ENCODE measurements at places on chromosomes 13 and 19.
A peak's percentile ranks its signal among the peaks of the same experiment; 100 is the strongest.

DNA sequence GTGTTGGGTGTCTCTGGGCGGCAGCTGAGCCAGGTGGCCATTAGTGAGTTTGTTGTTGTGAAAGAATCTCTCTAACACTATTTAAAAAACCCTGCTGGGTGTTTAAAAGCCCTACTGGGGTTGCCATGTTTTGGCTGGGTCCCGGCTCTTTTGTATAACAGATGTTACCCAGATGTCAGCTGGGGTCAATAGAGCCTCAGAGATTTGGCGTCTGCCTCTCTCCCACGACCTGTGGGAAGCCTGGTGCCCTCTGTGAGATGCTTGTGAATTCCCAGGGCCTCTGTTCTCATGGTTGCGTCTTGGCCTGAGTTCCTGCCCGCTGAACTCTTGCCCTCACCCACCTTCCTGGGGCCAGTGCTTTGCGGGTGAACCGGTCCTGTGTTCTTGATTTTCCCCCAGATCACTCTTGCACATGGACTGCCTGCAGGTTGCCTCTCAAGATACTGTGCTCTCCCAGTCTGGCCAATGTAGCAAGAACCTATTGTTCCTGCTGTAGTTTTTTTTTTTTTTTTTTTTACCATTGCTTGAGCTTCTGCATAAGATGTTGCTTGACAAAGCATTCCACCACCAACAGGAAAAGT lies 9.5 kb downstream of the NFILZ start:
- no peak for DNase-seq

- no peak for DNase-seq
Measured at GRCh38 chr19:15253061-15253460, 20.8 kb upstream of the EPHX3 start.

DNA sequence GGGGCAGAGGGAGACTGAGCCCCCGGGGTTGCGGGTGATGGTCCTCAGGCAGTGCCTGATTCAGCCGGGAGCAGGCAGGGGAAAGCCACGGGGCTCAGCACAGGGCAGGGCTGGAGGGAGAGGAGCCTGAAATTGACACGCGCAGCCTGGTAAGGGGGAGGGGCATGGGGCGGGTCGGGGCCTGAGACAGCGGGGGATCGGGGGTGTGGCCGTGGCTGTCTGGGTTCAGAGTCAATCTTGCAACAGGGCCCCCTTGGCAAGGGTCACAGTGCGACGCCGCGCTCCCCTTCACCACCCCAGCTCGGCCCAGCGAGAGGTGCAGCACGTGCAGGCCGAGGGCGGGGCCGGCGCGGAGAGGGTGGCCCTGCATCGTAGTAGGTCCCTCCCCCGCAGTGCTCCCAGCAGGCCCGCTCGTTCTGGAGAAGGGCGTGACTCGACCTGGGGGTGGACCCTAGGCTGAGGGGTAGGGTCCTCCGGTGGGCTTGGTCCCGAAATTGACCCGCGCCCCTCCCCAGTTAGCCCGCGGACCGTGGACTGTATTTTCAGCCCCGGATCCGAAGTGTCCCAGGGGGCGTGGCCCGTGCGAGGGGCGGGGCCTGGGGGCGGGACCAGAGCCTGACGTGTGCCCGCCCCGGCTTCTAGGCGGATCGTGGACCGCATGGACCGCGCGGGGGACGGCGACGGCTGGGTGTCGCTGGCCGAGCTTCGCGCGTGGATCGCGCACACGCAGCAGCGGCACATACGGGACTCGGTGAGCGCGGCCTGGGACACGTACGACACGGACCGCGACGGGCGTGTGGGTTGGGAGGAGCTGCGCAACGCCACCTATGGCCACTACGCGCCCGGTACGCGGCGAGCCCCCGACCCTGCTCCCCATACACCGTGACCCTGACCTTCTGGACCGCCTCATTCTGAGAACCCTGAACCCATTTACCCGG lies 6.0 kb downstream of the RCN3 start:
- DNase-seq, result peak; percentile 71

GRCh38 chr13:30173303-30173610 lies 134.1 kb downstream of the KATNAL1 start:
- no peak for DNase-seq

DNA sequence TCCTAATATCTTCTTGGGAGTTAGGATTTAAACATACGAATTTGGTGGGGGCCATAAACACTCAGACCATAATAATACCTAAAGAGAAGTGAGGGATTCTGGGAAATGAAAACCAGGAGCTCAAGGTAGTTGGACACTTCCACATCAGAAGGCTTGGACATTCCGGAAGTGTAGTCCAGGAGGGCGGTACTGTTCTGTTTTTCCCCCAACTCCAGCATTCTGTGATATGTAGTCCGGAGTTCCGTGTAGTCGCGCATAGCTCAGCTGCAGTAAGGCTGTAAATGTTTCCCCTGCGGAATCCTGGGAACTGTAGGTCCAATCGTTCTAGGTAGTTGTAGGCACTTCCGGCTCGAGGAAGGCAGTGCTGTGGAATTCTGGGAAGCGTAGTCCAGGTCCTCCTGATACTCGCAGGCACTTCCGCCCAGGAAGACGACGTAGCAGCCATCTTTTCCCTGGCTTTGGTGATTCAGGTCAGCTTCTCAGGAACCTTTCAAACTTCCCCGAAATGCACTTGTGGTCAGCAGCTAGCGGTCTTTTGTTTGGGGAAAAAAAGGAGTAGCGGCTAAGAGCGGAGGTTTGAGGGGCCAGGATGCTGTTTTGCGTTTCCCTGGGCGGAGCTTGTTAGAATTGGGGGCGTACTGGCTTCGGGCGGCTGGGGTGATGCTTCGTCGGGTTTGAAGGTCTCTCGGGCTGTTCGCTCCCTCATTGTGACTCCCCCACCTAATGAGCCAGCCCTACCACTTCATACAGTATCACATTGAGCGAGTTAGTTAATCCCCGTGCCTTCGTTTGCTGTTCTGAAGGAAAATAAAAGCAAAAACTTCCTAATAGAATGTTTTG lies at the start of gene ZNF226:
ZNF226 (plus strand) TSS at position 428 of the 840 bp plus-strand sequence. CDS start 4,981 bp downstream, outside the sequence.
- peak; percentile 67 for DNase-seq
